ENCODE measurements at places on chromosomes 3 and 15.

DNA sequence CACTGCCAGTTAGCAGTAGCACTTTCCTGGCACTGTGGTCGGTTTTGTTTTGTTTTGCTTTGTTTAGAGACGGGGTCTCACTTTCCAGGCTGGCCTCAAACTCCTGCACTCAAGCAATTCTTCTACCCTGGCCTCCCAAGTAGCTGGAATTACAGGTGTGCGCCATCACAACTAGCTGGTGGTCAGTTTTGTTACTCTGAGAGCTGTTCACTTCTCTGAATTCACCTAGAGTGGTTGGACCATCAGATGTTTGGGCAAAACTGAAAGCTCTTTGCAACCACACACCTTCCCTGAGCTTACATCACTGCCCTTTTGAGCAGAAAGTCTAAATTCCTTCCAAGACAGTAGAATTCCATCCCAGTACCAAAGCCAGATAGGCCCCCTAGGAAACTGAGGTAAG, 22.6 kb downstream of the CLDN18 start:
- no peak for DNase-seq

- no peak for DNase-seq
Observed at GRCh38 chr3:182886497-182886896, 93.2 kb downstream of the ATP11B start.

- no peak for DNase-seq
Observed at GRCh38 chr3:101084404-101084803, 91.2 kb upstream of the ABI3BP start.

DNA sequence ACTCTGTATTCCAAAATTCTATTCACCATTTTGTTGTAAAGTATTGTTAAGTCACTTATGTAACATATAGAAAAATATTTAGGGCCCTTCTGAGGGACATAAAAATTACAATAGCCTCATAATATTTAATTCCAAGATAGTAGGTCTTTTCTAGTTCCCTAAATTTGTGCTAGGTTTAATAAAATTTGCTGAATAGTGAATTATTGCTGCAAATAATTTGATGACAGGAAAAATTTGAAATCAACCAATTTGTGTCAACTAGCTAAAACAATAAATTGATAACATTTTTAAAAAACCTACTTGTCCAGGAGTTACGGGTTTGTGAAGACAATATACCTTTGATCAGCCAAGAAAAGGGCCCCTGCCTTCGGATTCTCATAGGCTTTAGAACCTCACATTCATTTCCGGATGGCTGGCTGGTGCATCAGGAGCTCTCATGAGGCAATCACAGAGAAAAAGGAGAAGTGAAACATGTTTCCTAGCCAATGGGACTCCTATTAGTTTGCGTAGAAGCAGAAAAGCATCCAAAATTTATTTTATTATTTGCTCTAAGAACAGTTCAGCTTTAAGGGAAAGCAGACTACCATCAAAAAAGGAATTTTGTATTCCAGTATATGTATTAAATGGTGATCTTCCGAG, 177.2 kb downstream of the LRRC3B start:
- DNase-seq = no peak

- DNase-seq = no peak
Observed at GRCh38 chr3:160665231-160665630, 11.7 kb upstream of the ARL14 start.

DNA sequence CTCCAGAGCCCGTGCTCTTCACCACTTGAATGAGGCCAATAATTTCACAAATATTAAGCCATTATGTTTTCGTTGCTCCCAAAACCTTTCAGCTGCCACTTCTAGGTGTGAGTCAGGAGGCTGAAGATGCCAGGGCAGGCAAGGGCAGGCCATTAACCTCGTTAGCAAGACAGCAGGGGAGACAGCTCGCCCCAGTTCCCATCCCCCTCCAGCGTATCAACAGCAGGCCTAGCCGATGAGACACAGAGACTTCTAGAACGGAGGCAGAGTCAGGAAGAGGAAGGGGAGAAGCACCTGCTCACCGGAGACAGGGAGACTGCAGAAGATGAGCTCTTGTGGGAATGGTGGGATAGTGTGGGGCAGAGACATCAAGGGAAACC, 28.0 kb upstream of the PLA2G4E start:
- no peak for DNase-seq

GRCh38 chr3:122627301-122627700, 49.9 kb downstream of the PARP15 start:
- no peak for DNase-seq

- DNase-seq = no peak
Observed at GRCh38 chr3:44762690-44763089, 1.1 kb downstream of the KIF15 start.

DNA sequence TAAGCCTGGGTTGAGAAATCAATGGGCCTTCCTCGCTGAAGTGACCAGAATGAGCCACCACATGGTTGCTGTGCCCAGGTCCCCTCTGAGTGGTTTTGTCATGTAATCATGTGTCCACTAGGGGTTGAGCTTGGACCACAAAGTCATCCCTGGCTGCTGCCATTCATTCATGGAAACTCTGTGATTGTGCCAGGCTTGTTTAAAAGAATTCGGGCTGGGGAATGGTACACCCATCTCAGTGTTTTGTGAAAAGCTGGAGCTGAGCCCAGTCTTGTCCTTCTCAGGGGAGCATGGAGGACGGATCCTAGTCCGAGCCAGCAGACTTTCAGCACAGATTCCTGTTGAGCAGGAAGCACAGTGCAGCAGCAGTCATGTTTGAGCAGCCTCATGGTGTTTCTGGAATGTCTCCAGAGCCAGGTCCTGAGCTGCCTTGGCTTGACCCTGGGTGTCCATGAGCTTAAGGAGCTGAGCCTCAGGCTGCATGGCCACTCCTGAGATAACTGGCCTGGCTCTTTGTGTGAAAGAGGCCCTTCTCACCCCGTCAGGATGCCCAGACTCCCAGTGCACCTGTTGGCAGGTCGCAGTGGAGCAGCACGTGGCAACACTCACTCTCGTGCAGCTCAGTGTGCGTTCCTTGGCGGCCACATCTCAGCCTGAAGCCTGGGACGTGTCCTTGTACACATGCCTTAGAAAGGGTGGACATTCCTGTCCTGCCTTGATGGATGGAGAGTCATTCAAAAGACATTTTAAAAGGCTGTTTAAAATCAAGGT, 260.3 kb upstream of the TPM1 start:
- no peak for DNase-seq

DNA sequence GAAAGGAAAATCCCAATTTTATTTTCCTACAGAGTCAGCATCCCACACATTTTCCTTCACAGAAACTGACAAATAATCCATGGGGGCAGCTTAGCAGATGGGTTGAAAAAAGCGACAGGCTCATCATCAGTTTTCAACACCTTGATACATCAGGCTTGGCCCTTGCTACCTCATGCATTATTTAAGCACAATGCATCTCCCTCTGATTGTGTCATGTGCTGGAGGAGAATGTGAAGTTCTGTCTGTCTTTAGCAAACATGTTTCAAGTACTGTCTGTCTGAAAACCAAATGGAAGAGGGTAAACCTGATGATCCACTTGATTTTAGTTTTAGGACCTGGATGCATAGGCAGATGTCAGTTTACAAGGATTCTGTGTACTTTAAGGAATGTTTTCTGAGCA, 128.6 kb upstream of the ADAMTS9 start:
- DNase-seq = no peak

- DNase-seq = no peak
Observed at GRCh38 chr3:188306435-188307005, 152.6 kb downstream of the LPP start.

DNA sequence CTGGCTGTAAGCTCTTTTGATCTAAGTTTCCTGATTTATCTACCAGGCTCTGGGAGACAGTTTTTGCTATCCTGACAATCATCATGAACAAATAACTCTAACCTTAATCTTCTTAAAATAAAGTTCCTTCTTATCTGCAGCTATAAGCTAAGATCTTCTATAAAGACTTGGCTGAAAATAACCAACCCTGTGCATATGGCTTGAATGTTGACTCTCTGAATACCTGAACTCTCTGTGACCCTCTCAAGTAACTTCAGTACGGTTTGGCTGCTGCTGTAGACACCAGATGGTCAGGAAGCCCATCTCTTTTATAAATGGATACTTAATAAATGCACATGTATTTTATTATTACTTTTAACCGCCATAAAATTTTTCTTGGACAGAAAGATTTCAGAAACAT, 412.4 kb upstream of the CBLB start:
- no peak for DNase-seq

GRCh38 chr3:17830788-17831187, 88.4 kb upstream of the TBC1D5 start:
- no peak for DNase-seq

- no peak for DNase-seq
Observed at GRCh38 chr3:89098173-89098572, 9.2 kb upstream of the EPHA3 start.
